GM12878 (cell line): ENCODE measurements at places on chromosomes 6 and 20. TPM values are rescaled to one million over a fixed set of nuclear protein-coding genes. Genes with fewer than 3 reads are reported as not detected.

The MYL9 gene
- polyA plus RNA-seq: 0.62 and 1.1 TPM in 2 replicates

The PSORS1C1 gene
- 0.37 TPM in 1 of 2 replicates, not detected in the other for polyA plus RNA-seq

GRCh38 chr6:54737247-54737646 is 109.3 kb upstream of the FAM83B start:
- no peak for DNase-seq

- no peak for DNase-seq
Measured at GRCh38 chr20:24933266-24933908, 15.7 kb upstream of the CST7 start.

- no peak for DNase-seq
Measured at GRCh38 chr6:40108736-40109135, 174.5 kb upstream of the MOCS1 start.

The SAPCD1 gene
- polyA plus RNA-seq: 3.5 and 4.0 TPM in 2 replicates
